ENCODE measurements at places on chromosomes 7 and 10.

DNA sequence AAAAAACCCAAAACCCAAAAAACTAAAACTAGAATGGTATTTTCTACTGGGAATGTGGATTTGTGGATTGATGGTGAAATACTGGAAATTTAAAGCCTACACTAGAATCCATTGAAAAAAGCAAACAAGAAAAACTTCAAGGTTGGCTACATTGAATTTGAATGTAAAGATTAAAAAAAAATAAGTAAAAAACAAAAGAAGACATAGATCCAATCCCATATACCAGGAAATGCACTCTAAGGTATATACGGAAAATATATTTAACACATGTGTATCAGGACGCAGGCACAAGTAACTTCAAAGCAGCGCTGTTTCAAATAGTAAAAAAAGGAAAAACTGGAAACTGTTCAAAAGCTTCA, 754 bp upstream of the BBS9 start:
- no peak for DNase-seq

- DNase-seq, result no peak
Observed at GRCh38 chr10:49081547-49082275, 33.6 kb downstream of the VSTM4 start.

DNA sequence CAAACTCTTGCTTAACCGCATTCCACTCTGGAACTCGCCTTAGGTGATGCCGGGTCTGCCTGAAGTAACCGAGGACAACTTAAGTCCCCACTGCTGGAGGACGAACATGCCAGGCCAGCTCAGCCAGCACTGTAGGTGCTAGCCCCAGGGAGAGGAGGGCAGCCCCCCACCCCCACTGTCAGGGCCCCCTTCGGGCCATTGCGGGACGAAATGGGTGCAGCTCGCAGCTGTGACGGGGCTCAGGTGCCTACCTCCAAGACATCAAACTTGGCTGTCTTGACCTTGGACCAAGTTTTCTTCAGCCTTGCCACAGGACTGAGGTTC, 60.4 kb downstream of the CSGALNACT2 start:
- no peak for DNase-seq

GRCh38 chr10:63520500-63521415, at the start of gene REEP3:
Gene REEP3 (plus strand): TSS chr10:63521401. CDS start chr10:63521546, 145 bp downstream.
- DNase-seq, result peak; percentile 84

DNA sequence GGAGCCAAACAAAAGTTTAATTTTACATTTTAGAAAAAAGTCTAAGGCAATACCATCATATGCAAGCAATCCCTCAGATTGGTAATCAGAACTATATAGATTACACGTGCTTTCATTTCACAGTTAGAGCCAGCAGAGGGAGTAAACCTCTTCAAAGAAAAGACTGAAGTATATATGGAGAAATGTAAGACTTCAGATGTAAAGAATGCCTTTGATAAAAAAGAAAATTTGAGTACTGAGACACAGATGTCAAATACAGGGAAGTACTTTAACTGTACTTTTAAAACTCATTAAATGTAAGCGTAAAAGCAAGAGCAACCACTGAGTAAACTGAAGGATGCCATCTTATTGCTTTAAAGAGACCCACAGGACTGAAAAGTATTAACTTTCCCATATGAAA, 101.4 kb upstream of the FAM133B start:
- peak; percentile 63 for DNase-seq

DNA sequence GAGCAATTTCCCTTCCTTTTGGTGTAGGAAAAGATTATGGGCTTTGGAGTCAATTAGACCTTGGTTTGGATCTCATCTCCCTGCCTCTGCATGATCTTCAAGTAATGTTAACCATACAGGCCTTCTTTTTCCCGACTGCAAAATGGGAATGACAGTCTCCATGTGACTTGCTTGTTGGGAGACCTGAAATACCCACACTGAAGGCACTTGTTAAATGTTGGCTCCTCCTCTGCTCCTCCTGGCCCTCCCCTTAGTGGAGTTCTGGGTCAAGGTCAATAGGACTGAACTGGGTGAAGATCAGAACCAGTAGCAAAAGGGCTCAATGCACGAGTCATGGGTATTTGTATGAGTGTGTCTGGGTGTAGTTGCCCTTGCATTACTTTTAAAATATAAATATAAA, 179.4 kb upstream of the PRR15 start:
- no peak for DNase-seq

GRCh38 chr10:124003871-124004662, 89.3 kb downstream of the CHST15 start:
- DNase-seq, result no peak

DNA sequence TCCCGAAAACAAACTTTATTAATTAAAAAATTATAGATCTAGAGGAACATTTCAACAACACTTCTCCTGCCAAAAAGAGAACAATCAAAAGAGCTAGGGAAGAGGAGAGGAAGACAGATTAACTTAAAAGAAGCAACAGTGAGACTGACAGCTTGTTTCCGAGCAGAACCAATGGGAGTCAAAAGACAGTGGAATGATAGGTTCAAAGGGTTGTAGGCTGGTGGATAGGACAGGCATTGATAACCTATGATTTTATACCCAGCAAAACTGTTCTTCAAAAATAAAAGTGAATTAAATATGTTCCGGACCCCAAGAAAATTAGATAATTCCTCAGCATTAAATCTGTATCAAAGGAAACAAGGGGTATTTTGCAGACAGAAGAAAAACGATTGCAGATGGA, 207.6 kb downstream of the MAD1L1 start:
- DNase-seq, result peak; percentile 10

DNA sequence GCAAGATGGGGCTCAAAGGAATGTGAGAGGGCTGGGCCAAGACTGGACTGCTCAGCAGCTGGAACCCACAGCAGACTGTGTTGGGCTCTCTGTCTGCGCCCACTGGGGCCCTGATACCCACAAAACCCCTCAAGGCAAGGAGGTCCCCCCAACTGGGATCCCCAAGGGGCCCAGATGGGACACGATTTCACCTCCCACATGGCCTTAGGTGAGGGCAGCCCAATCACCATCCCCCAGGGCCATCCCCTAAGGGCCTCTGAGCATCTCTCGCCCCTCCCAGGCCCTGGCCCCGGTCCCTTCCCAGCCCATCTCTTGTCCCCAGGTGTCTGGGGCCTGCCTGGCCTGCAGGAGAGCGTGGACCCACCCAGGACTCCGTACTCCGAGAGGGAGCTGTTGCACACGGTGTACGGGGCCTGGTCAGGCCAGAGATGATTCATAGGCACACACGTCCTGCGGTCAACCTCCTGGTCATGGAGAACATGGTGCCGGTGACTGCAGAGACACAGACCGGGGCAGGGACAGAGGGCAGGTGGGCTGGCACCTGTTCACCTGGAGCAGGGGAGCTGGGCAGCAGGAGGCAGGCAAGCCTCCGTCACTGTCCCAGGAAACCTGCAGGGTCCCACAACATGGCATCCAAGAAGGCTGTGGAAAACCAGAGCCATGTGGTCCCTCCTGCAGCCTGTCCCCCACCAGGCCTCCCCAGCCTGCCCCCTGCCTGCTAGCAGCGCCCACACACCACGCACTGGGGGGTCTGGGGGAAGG, 21.6 kb downstream of the OGDHL start:
- DNase-seq, result no peak

GRCh38 chr10:20598590-20598989, 298.5 kb downstream of the NEBL start:
- no peak for DNase-seq

DNA sequence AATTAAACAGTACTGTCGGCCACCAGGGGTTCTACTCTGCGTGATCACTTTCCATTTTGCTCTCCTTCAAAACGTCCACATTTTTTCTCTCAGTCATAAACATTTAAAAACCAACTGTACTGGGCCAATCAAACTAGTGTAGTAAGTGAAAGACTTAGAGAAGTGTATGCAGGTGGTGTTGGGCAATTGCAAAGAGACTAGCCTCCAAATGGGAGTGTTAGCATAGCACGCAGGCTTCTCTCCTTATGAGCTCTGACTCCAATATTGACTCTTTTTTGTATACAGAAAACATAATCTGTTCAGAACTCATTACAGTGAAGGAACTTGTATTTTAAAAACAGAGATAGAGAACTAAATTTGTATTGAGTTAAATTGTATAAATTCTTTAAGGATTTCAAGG, 150.6 kb downstream of the SDK1 start:
- no peak for DNase-seq

DNA sequence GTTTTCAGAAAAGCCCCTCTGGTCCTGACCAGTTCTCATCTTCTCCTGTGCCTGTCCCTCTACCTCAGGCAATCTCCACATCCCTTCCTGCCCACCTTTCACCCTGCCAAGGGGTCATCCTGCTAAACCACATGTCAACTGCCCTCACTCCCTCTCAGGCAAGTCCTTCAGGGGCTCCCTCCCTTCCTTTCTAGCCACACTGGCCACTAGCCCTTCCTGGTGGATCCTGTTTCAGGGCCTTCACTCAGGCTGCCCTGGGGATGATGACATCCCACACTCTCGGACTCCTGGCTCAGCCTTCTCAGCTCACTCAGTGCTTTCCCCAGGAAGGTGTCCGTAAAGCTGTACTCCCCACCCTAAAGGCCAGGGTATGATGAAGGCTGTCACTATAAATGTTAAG, 13.4 kb downstream of the STEAP1B start:
- no peak for DNase-seq

- DNase-seq, result no peak
Observed at GRCh38 chr7:15478401-15478800, 83.4 kb downstream of the AGMO start.

GRCh38 chr10:129969184-129969910, 5.3 kb upstream of the EBF3 start:
- no peak for DNase-seq

GRCh38 chr7:46949270-46949931, 632.5 kb downstream of the TNS3 start:
- DNase-seq, result no peak

GRCh38 chr10:27153845-27154193, 365 bp downstream of the YME1L1 start:
- no peak for DNase-seq

DNA sequence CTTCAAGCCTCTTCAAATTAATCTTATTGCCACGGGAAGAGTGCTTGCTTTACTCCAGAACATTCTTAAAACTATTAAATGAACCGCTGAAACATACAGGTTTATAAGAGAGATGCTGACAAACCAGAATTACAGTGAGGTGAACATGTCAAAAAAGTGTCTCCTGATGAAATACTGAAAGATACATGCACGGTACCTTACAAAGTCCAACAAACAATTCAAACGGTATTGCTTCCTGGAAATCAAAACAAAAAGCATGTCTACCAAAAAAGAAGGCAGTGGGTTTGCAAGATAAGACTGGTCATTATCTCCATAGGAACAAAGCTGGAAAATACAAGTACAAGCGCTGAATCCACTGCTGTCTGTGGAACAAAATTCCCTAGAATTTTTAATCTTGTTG, 174.5 kb downstream of the DOCK4 start:
- no peak for DNase-seq

- DNase-seq, result no peak
Observed at GRCh38 chr10:21754410-21755011, 220.5 kb downstream of the MLLT10 start.

DNA sequence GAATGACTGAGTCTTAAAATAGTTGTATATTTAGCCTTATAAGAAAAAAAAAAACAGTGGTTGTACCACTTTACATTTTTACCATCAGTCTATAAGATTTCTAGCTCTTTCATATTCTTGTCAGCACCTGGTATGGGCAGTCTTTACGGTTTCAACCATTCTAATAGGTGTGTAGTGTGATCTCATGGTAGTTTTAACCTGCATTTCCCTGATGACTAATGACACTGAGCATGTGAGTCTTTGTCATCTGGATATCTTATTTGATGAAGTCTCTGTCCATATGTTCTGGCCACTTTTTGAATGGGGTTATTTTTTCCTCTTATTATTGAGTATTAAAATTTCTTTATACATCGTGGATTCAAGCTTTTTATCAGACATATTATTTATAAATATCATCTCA, 365.3 kb upstream of the IGFBP3 start:
- no peak for DNase-seq

DNA sequence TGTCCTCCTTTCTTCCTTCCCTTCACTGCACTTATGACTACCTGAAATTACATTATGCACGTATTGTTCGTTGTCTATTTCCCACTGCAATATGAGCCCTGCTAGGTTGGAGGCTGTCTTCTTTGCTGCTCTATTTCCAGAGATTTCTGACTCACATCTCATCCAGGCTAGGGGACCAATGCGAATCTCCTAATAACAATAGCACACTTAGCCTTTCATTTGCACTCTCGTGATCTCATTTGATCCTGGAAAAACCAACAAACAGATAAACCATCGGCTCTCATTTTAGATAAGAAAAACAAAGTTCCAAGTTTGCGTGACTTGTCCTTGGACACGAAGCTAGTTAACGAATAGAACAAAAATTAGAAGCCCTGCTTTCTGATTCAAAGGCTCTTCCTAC, 1.4 kb downstream of the ZNF438 start:
- no peak for DNase-seq

DNA sequence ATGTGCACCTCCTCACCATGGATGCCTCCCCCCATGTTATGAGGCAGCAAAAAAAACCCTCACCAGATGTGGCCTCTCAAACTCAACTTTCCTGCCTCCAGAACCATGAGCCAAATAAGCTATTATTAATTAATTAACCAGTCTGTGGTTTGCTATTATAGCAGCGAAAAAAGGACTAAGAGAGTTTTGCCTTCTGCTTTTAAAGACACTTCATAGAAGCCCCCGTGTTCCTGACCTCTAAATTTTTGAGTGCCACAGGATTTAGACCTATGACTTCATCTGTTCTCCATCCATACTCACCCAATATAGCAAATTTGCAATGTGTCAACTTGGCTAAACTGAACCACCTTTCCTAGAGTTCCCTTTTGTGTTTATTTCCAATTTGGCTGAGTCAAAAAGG, 9.2 kb upstream of the SEMA3E start:
- DNase-seq, result no peak

DNA sequence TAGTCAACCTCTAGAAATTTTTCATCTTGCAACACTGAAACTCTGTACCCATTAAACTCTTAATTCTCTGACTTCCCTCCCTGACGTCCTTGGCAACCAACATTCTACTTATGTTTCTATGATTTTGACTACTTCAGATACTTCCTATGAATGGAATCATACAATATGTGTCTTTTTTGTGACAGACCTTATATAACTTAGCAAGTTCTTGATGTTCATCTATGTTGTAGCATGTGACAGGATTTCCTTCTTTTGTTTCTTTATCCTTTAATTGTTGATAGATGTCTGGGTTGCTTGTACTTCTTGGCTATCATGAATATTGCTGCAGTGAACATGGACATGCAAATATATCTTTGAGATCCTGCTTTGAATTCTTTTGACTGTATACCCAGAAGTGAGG, 240.8 kb downstream of the ADK start:
- DNase-seq, result no peak

DNA sequence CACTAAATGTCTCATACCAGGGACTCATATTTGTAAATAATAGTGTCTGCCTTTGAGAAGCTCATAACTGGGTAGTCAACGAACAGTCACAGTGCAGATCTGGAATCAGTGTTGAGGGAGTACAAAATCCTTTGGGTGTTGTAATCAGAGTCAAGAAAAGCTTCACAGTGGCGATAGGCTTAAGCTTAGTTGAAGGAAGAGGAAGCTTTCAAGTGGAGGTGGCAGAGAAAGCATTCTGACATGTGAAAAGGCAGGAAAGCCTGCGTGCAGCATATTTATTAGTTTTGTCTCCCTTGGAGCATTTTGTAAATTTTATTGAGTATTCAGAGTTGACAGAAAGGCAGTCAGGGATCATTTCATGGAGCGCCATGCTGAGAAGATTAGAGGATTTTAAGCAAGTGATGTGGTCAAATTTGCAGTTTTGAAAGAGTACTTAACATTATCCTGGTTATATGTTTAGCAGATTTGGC, 104.9 kb downstream of the ADK start:
- no peak for DNase-seq

Data from erythroblast (primary cell).